ENCODE measurements at places on chromosomes 2 and 18.

GRCh38 chr2:169623235-169623634 is 39.1 kb downstream of the PPIG start:
- no peak for DNase-seq

DNA sequence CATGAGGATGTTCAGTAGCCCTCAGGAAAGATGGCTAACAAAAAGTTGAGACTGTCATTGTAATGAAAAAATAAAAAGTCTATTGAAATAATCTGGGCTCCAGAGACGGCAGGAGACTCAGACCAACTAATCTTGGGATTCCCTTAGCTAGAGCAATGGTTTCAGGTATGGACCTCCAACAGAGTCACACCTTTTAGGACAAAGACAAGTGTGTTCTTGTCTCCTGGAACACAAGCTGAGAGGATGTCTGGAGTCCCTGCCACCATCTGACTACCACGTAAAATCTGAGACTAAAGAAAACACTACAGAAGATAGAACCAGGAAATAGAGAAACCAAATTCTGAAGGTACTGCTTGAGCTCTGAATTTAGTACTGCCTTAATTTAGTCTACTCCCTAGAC is 103.3 kb upstream of the RBBP8 start:
- no peak for DNase-seq

- DNase-seq = no peak
Observed at GRCh38 chr18:3069671-3070433, 56.9 kb upstream of the LPIN2 start.

DNA sequence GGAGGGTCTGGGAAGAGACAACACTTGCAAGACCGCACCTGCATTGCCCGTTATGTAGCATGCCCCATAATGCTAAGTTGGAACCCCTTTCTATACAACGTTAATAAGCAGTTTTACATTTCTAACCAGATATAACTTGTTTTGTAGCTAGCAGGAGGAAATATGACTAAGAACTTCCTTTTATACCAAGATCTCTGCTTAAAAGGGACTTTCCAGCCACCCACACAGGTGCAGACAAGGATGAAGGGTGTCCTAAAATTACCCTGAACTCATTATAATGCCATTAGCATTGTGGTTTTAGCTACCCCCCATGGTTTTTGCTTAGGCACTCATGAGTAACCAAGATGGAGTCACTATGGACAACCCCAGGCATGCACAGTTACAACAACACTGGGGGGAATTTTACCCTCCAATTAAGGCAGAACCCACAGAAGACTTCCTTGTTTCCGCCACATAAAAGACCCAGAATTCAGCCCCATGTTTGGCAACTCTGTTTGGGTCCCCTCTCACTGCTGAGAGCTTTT is 362.8 kb downstream of the CBLN2 start:
- no peak for DNase-seq

DNA sequence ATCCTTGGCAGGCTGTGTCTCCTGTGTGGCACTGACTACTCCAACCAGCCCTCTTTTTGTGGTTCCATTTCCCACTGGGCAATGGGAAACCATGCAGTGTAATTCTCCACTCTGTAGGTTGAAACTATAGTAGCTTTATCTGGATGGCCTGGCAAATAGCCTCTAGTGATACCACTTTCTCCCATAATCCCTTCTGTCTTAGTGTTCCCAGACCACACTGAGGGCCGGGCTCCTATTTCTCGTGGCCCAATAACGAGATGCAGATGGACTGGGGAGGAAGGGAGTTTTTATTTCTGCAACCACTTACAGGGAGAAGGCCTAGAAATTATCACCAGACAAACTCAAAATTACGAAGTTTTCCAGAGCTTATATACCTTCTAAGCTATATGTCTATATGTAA is 24.7 kb downstream of the SKA1 start:
- DNase-seq = no peak

- DNase-seq = no peak
Observed at GRCh38 chr2:94872676-94873361, 1.6 kb downstream of the TEKT4 start.

DNA sequence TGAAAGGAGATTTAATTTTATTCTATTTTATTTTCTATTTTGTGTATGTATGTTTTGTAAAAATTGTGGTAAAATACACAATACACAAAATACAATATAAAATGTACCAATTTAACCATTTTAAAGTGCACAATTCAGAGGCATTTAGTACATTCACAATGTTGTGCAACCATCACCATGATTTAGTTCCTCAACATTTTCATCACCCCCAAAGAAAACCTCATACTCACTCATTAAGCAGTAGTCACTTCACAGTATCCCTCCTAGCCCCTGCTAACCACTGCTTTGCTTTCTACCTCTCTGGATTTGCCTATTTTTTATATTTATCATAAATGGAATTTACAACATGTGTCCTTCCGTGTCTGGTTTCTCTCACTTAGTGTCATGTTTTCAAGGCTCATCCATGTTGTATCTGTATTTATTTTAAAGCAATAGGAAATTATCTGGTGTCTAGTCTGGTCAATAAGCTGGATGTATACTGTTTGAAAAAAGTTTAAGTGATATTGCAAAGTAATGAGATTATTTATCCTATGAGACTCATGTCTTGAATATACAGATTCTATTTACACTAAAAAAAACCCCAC is 77.9 kb upstream of the GLS start:
- no peak for DNase-seq

GRCh38 chr18:3186678-3187658 is 32.8 kb downstream of the MYOM1 start:
- DNase-seq = no peak

DNA sequence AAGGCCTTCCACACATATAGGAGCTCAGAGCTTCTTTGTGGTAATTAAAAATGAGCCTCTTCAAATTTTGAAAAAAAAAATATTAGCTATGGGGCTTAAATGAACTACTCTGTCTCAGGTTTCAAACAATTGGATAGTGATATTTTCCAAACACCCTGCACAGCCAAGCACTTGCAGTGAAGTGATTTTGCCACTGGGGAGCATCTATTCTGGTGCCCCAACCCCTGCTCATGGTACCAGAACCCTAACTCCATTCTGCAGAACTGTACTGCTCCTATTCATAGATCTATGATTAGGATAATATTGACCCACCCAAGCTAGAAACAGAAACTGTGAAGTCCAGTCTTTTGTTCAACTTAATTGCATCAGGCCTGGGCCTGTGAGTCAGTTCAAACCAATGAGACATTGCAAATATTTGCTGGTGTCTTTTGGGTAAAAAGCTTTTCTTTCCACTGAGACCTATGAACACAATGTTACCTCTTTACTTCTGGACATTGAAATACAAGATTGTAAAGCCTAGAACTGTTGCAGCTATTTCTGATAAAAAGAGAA is 324.0 kb downstream of the GALNT13 start:
- DNase-seq = no peak

DNA sequence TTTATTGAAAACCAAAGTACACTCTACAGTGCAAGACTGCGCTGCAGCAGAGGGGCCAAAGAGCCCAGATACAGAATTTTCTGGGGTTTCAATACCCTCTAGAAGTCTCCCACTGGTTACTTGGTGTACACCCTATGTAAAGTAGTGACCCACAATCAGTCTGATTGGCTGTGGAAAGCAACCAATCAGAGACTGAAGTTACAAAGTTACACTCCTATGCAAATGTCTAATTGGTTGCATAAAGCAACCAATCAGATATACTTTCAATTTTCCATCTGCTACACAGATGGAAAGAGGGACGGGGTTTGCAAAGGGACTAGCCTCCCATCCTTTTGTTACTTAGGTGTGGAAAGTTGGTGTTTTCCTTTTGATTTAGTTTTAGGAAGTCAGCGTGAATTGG is 198.9 kb upstream of the SH3BP4 start:
- DNase-seq = no peak

DNA sequence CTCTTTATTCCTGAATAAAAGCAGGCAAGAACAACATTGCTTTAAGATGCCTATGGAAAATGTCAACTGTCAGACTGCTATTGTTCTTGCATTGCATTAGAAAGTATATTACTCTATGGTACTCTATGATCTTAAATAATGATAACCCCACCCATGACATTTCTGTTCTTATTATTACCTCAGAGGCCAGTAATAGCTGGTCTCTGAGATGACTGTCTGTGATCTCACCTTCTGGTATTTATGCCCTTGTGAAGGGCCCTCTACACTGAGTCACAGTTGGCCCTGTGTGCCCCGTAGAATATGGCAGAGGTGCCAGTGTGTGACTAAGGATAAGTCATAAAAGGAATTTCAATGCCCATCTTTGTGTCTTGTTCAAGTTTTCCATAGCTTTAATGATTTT is 61.0 kb downstream of the SPP2 start:
- DNase-seq = peak; percentile 58

- DNase-seq = no peak
Observed at GRCh38 chr18:10495936-10496335, 29.9 kb upstream of the NAPG start.

GRCh38 chr2:145110668-145111356 is 590.9 kb upstream of the ZEB2 start:
- no peak for DNase-seq

DNA sequence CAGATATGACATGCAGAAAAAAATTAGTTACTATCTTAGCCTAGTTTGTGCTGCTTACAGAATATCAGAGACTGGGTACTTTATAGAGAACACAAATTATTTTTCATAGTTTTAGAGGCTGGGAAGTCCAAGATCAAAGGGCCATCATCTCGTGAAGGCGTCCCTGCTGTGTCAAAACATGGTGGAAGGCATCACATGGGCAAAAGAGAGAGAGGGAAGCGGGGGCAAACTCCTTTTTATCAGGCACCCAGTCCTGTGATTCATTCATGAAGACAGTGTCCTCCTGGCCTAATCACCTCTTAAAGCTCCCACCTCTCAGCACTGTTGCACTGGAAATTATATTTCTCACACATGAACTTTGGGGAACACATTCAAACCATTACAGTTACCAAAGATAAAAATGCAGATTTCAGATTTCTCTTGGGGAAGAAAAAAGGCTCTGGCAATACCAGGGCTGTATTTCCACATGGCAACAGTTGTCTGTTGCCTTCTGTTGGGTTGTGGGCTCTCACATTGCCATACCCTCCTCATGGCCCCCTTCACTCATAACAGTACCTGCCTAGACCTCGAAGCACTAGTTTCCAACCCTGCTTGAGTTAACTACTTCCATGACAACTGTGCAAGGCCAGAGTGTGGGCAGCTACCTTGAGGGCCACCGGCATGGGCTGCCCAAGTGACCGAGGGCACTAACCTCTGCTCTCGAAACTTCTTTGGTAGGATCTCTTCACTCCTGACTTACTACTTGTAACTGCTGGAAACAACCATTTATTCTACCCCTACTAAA is 2.7 kb upstream of the ACTR3 start:
- DNase-seq = no peak

GRCh38 chr2:161355983-161356382 is 47.8 kb downstream of the PSMD14 start:
- no peak for DNase-seq

- DNase-seq = no peak
Observed at GRCh38 chr2:183998797-183999190, 599.5 kb upstream of the ZNF804A start.
